Kasumi-1 (cell line): ENCODE measurements at places on chromosomes 7 and 10.

DNA sequence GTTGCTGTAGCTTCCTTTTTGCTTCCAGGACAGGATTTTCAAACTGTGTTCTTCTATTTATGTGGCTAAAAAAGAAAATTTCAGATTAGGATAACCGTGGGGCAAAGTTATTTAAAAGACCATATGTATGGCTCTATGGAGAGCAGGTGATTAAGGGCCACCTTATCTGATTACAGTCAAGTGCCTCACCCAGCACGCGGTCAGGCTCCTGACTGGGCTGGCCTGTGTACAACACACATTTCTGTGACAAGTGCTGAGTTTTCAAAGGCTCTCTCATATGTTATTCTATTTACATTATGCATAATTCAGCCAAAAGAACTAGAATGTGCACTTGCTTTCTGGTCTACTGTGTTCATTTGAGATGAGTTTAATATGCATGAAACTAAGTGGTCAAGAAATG, 547.4 kb downstream of the PHTF2 start:
- no peak for DNase-seq

GRCh38 chr7:96143495-96144259, 178.2 kb downstream of the SLC25A13 start:
- DNase-seq = no peak

DNA sequence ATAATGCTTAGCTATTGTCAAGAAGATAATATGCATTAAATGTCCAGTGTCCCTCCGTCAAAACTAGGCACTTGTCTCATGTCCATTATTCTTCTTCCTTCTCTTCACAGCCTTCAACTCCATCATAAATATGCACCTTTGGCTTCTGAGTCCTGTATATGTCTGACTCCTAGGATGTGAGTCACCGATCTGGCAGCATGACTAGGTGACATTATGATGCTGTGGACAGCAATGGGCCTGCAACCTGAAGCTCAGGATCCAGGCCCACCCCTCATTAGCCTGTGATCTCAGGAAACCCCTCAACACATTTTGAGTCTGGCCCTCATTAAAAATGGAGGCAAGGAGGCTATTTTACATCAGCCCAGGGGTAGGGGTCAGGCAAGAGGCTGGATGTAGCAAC, 362.5 kb upstream of the ZMIZ1 start:
- DNase-seq = no peak

DNA sequence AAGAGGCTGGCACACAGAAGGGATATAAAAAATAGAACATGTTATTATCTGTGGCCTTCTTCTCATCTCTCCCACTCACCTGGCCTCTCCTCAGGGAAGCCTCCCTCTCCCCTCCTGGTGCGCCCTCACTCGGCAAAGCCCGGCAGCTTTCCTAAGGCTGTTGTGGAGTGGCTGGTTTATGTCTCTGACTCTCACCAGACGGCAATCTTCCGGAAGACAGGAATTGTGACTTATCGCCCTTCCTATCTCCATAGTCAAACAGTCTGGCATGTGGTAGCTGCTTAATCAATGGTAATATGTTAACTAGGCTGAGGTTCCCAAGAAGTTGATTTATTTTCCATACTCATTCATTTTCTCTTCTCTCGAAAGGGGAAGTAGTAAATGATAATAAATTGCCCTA, 78.7 kb downstream of the ATXN7L1 start:
- DNase-seq = no peak

DNA sequence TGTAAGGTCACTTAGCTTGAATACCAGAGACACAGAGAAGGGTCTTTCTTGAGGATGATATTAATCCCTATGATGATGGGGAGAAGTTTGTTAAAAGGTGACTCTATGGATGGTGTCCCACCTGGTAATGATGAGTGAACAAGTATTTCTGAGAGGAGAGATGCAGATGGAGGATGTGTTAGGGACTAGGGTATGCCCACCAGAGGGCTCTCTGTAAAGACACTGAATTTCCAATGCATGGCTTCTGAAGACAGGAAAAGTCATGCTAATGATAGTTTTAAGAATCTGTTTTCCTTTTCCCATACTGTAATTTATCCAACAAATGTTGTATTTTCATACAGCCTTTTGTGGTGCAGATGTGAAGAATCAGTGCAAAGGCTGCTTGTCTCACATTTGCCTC, 1250.9 kb upstream of the CELF2 start:
- DNase-seq = no peak

GRCh38 chr7:100019908-100020307, 4.5 kb downstream of the ZKSCAN1 start:
- no peak for DNase-seq

GRCh38 chr10:29229258-29229705, 59.6 kb upstream of the LYZL1 start:
- DNase-seq = no peak

DNA sequence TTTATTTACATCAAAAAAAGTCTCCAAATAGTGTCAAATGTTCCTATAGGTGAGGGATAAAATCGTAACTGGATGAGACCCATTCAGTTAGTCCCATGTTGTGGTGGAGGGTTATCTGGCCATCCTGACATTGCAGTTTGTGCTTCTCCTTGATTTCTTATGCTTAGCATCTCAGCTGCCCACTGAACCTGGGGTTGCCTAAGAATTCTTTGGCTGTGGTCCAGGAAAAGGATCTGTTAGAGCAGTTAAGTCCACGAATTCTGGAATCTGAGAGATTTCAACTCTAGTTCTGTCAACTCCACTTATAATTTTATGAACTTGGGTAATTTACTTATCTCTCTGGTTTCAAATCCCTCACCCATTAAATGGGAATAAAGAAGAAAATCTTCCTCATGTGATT, 1673.4 kb downstream of the REEP3 start:
- no peak for DNase-seq

DNA sequence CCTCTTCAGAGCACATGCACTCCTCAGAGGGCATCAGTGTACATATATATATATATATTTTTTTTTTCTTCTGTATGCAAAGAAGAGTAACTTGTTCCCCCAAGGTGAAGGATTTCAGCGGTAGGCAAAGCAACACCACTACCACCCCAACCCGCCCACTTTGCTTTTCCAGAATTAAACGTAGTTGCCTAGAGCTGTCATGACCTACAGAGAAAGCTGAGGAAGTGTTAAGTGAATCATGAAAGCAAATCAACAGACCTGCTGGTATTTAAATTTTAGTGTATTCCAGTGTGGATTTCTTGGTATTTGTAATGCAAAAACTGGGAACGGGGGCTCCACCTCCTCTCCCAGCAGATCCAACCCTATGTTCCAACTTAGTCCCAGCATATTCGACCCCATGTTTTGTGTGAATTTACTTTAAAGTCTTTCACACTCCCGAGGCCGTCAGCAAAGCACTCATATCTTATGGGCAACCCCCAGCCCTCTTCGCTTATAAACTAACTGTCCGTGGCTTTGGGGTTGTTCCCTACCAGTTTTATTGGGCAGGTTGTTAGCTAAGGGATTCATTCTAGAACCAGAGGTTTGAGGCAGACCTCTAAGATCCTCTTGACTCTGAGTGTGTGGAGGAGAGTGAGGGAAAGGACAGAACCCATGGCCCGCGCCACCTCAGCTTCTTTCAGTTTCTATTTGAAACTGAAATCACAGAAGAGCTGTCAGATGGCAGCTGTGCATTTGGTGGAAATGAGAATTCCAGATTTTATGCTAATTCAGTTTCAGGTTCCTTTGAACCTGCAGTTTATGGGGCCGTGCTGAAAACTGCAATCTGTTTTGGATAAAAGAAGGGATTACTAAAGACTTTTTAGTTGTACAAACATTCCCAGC, 450.2 kb upstream of the GALNT17 start:
- no peak for DNase-seq
